ENCODE measurements at places on chromosomes 16 and 17.

GRCh38 chr16:23362460-23363317 is 60.6 kb downstream of the SCNN1B start:
- no peak for DNase-seq

GRCh38 chr17:64788286-64789060 is 126.4 kb upstream of the SMURF2 start:
- DNase-seq: no peak

DNA sequence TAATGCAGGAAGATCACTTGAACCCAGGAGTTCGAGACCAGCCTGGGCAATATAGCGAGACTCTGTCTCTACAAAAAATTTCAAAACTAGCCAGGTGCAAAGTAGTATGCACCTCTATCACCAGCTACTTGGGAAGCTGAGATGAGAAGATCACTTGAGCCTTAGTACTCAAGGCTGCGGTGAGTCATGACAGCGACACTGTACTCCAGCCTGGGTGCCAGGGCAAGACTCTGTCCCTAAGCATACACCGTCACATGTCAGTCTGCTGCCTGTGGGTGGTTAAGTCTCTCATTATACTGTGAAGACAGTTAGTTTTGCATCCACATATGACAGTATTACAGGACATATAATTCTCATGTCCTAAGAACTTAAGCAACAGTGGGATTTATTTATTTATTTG is 21.8 kb downstream of the NMRAL1 start:
- no peak for DNase-seq

DNA sequence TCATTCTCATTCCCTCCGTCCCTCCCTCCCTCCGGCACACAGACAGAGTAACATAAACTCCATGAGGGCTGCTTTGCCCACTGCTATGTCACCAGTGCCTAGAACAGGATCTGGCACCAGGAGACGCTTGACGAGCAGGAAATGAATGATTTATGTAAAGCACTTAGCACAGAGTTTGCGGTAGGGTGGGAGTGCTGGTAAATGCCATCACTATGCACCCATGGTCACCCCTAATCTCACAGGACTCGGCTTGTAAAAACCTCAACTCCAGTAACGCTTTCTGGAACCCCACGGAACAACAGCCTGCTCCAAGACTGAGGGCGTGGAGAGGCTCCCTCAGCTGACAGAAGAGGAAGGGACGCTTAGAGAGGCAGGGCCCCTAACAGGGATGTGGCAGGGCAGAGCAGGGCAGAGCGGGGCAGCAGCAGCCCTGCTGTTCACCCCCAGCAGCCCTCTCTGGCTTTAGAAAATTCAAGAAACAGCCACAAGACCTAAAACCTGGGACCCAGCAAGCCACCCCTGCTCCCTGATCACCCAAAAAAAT is 156.9 kb downstream of the C16orf78 start:
- DNase-seq: no peak

- no peak for DNase-seq
Observed at GRCh38 chr16:49487746-49488145, 114.1 kb downstream of the C16orf78 start.

DNA sequence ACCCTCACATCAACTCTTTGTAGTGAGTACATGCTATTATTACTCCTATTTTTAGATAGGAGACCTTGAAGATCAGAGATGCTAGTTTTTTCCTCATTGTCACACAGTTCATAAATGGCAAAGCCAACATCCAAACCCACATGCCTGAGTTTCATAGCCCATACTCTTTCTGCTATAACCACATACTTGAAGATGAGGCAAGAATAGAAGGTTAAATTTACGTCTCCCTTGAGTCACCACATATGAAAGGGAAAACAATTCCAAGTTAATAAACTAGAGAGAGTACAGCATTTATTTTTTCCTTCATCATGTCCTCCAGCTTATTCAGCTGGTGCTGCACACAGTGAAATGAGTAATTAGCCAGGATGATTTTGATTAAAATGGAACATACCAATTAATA is 23.7 kb downstream of the NUDT7 start:
- DNase-seq: no peak

DNA sequence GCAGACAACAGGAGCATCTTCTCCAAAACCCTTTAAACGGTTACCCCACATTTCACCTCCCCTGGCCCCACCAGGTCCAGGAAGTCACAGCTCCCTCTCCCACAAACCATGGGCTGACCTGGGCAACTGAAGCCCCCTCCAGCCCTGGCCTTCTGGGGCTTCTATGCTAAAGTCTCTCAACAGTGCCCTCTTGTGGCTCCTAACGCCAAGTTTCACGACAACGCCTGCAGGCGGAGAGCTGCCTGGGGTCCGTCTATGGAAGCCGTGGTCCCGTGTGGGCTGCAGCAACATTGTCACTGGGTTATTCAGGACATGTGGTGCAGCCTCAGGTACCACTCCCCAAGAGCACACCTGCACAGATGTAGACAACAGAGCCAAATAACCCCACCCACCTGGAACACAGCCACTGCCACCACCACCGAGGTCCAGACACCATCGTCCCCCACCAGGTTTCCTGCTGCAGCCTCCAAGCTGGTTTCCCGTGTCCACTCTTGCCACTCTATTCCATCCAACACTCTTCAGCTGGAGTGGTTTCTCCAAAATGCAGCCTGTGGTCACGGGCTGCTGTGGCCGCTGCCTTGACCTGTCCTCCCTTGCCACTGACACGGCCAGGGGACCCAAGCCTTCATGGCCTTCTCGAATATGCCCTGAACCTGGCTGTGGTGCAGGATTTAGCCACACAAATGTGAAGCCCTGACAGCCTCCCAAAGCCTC is 19.1 kb downstream of the C16orf95 start:
- DNase-seq: no peak

DNA sequence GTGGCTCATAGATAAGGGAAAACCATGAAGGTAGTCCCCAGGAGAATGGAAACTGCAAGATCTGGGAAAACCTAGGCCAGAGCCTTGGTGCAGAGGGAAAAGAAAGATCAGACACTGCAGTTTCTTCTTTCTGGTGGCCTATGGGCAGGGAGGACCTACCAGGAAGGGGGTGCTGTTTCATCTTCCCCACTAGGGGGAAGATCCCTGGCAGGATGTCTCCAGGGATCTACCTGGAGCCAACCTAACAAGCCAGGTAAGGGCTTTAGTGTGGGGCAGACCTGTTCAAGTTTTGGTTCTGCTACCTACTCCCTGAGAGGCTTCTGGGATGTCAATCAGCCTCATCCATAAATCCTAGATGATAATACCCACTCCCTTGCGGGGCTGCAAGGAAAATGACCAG is 21.4 kb downstream of the TOM1L2 start:
- DNase-seq: no peak

DNA sequence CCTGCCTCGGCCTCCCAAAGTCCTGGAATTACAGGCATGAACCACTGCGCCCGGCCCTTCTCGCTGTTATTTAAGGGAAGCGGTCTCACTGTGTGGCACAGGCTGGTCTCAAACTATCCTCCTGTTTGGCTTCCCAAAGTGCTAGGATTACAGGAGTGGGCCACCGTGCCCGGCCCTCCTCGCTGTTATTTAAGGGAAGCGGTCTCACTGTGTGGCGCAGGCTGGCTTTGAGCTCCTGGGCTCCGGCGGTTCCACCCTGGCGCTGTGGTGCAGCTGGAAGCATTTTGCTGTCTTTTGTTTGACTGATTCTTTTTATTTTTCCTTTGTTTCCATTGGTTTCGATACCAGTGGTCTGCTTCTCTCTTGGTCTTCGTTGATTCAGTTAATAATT is 40.7 kb downstream of the FOXK2 start:
- DNase-seq: no peak

DNA sequence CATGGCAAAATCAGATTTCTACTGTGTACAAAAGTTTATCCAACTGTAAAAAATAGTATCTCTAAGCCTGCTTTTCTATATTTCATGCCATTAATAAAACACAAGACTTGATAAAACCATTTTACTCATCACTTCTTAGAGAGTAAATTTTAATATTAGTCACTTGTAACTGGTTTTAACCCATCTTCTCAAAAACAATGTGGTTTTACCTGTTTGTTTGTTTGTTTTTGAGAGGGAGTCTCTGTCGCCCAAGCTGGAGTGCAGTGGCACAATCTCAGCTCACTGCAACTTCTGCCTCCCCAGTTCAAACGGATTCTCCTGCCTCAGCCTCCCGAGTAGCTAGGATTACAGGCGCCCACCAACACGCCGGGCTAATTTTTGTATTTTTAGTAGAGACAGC is 32.1 kb downstream of the UBE2G1 start:
- no peak for DNase-seq

GRCh38 chr17:4220655-4221054 is 43.1 kb downstream of the ANKFY1 start:
- no peak for DNase-seq

DNA sequence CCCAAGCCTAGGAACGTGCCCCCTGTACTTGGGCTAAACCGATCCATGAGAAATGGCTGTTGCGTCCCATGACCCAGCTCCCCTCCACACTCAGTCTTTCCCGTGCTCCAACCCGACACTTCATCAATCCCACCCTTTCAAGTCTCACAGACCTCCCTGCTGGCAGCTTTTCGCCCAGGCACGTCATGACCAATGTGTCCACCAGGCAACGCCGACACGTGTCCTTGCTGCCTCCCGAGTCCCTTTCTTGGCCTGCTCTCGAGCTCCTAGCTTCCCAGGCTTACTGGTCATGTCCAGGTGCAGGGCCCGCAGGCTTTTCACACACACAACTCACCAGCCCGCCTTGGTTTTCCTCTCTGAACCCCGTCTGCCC is 12.2 kb downstream of the MNT start:
- no peak for DNase-seq

- DNase-seq: no peak
Observed at GRCh38 chr16:79006206-79006605, 594.3 kb downstream of the MAF start.

DNA sequence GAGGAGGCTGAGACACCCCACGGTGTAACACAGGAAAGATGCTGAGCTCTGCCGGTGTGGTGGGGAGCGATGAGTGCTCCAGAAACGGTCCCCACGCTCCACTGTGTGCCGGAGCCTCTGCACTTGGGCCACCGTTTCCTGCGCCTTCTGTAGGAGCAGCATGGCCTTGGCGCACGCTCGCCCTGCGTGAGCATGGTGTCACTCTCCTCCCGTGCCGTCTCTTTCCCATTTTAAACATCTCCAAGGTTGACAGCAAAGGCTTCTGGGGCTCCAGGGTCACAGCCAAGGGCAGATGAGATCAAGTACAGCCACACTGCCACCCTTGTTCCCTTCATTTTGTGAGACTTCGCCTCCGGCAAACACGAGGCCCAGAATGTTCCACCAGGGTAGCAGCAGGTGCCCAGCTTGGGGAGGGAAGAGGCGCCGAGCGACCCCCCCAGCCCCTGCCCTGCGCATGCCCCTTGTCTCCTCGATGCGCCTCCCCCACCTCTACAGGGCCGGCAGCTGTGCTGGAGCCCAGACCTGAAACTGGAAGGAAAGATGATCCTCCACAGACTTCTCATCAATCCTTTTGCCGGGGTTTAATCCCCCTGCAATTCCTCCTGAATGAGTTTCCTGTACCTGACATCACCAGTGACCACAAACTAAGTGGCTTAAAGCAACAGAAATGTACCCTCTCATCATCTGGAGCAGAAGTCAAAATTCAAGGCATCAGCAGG is 19.9 kb upstream of the OSGIN1 start:
- no peak for DNase-seq

DNA sequence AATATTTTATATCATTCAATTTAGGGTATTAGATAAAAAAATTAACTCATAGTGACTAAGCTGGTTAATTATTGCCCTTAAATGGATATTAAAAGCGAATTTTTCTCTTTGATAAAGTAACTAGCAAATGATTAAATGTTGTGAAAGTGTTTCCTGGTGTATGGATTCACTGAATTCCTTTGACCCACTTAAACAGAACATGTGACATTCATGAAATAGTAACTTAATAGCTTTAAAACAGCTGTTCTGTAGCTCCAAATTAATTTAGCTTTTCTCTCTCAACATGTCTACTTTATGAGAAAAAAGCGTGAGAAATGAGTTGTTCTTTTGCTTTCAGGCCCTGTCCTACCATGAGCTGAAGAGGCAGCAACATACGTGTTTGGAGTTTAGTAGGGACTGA is 36.4 kb upstream of the APPBP2 start:
- no peak for DNase-seq

DNA sequence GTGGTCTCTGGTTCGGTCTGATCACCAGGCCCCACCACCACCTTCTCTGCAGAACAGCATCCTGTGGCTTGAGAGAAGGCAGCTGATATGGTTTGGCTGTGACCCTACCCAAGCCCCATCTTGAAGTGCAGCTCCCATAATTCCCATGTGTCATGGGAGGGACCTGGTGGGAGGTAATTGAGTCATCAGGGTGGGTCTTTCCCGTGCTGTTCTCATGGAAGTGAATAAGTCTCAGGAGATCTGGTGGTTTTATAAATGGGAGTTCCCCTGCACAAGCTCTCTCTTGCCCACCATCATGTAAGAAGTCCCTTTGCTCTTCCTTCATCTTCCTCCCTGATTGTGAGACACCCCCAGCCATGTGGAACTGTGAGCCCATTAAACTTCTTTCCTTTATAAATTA is 352.3 kb upstream of the CDH5 start:
- DNase-seq: no peak

GRCh38 chr17:43517161-43517560 is 29.0 kb downstream of the ETV4 start:
- DNase-seq: no peak

GRCh38 chr17:43126911-43127290 is 1.7 kb upstream of the BRCA1 start:
- no peak for DNase-seq

DNA sequence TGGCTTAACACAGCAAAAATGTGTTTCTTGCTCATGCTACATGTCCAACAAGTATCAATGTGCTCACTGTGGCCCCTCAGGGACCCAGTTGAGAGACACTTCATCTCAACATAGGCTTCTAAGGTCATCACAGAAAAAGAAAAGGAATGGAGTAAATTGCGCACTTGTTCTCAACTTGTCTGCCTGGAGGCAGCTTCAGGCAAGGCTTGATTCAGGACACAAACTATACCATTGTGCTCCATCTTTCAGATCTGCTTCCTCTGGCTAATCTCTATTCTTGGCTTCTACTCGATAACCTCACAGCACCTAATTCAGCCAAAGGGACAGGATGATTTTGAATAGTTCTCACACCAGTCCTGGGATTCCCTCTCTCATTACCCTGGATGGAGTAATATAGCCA is 35.6 kb downstream of the HS3ST2 start:
- no peak for DNase-seq

- DNase-seq: no peak
Observed at GRCh38 chr16:65936096-65936495, 430.4 kb upstream of the CDH5 start.

GRCh38 chr17:49497148-49498028 is 2.3 kb downstream of the NGFR start:
- DNase-seq: no peak

DNA sequence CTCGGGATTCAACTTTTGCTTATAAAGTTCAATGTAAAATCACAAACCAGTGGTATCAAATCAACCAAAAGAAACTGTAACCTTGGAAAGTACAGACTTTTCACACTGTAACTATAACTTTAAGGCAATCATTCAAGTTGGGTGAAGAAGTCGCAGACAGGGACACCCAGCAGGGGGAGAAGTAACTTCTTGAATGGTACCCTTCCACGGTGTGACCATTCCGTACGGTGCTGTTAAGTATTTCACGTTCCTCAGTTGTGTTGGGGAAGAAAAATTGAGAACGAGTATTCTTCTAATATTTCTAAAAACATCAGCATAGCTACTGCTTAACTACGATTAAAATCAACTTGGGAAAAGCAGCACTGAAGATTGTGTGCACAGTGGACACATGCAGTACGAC is 55.8 kb downstream of the MYH10 start:
- DNase-seq: no peak

GRCh38 chr16:19678804-19679203 is 39.2 kb downstream of the KNOP1 start:
- DNase-seq: no peak

GRCh38 chr17:58399974-58400373 is 17.4 kb downstream of the RNF43 start:
- no peak for DNase-seq
